ENCODE measurements at places on chromosomes 3 and 15. TPM values are rescaled to one million over a fixed set of nuclear protein-coding genes. Genes with fewer than 3 reads are reported as not detected.

- no peak for DNase-seq
Observed at GRCh38 chr3:100480081-100480480, 12.3 kb upstream of the TMEM45A start.

DNA sequence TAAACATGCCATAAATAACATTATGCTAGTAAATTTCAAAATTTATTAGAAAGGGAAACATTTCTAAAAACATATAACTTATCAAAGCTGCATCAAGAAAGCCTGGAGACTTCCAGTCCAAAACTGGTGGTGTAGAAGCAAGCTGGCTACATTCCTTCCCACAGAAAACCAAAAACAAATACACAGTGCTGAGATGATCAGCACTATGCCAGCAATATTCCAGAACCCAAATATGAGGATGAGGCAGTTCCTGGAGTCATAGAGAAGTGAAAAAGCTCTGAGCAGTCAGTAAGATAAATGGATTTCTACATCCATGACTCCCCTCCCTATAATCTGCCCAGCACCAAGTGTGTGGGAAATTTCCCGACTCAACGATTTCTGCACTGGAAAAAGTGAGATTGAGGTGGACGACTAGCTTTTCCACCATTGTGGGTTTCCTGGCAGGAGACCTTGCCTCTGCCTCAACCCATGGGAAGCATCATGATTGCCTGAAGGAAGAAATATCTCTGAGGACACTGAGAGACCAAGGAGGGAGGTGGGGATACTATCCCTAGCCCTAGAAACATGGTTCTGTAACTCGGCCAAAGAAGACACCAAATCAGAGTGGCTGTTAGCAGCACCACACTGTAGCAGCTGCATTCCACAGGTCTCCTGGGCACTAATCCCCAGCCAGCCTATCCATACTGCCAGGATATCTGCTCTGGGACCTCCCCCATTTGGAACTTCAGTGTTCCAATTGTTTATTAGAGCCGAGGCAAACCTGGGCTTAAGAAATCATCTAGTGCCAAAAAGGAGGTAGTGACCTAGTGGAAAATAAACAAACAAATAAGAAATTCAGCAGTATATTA, 11.8 kb upstream of the CLN6 start:
- no peak for DNase-seq

DNA sequence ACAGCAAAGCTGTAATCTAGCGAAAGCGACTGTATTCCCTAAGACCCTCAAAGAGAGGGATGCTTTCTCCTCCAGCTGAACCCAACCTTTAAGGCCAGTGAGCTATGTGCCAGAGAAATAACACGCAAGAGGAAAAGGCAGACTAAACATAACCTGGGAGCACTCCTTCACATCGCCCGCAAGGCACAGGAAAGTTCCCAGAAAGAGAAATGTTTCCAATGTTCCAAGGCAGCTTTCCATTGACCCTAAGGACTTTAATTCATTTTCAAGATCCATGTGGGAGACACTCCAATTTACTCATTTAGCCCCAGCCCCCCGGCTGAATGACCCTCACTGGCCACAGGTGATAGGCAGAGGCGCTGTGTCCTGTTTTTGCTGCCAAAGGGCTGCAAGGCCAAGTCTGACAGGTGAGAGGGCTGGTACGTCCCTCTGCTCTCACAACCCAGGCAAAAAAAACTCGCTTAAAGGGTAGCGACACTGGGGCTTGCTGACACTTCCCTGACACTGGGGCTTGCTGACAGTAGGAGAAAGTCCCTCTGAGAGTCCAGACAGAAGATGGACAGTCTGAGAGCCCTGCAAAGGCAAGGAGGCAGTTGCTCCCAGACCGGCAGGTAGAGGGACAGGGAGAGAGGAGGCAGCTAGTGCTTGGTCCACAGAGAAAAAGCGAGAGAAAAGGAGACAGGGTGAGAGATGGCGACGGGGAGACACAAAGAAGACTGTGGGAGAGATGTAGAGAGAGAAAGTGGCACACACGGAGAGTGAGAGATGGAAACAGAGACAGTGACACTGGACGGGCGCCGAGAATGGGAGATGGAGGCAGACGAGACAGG, 702 bp downstream of the ARHGEF3 start:
- DNase-seq, result no peak

DNA sequence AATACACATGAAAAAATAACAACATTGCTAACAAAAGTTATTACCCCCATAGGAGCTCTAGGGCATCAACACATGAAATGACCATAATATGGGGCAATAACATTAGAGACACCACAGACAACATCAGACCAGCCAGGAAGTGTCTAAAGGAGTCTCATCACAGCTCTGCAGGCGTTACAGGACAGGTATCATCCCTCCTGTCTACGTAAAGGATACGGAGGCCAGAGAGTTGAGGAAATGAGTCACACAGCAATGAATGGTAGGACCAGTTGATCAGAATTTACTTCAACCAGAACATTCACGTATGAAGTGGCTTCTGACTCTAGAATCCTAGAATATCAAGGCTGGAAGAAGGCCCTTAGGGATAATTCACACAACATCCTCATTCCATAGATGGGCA, 1.8 kb downstream of the NME9 start:
- DNase-seq, result no peak

- no peak for DNase-seq
Observed at GRCh38 chr3:151877269-151877668, 3.8 kb downstream of the SUCNR1 start.

DNA sequence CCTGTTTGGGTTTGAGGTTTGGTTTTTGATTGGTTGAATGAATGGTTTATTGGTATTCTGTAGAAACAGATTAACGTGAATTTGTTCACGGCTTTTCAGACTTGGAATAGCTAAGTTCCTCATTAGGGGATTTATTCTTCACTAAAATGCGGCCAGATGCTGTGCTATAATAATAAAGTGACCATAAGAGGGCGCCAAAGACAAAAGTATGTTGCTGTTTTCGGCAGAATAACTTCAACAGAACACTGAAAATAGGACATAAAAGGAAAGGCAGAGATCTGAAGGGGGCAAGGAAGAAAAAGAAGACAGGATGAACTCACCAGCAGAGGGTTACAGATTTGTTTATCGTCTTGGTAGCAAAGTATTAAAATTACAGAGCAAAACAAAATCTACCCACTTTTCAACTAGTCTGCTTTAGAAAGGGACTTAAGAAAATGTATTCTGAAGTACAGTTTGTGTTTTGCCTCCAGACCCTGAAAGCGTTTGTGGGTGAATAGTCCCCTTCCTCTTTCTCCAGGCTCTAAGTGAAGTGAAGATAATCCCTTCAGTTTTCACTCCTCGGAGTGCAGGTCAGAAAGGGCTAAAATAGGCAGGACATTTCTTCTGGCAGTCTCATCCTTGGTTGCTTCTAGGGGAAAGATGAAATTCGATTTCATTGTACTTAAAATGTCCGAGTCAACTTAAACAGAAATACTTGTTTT, 147.6 kb downstream of the IL20RB start:
- DNase-seq, result no peak

DNAH12 gene
- 0.05 TPM for total RNA-seq

CPN2 gene
- total RNA-seq, result 0.15 TPM

CCDC12 gene
- total RNA-seq, result 55.7 TPM

TMEM108 gene
- 0.20 TPM for total RNA-seq
